ENCODE measurements at places on chromosomes 7 and 10.

- DNase-seq: no peak
These were observed 114.3 kb upstream of the YAE1 start for GRCh38 chr7:39451901-39452300.

DNA sequence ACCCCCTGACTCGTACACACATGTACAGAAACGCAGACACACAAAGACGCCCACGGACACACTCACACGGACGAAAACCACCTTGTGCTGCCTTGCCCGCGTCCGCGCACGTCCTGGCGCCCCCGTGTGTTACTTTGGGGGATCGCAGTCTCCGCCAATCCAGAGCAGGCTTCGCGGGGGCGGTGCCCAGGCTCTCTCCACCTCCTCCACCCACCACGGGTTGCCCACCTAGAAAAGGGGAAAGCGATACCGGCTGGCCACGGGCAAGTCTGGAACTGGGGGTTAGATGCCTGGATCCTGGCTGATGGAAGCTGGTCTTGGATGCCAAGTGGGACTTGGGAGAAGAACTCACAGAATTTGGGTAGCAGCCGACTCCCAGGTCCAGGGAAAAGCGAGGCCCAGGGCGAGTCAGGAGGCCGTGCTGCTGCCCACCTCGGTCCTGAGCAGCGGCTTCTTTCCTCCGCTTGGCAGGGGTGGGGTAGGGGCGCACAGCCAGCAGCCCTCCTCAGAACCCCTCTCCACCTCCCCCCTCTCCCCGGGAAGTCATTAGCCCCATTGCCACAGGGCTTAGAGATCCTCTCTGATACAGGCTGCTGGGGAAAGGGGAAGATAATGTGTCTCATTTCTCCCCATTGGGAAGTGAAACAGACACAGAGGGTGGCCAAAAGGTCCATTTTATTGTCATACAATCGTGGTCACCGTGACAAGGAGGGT lies 4.6 kb upstream of the VGF start:
- peak; percentile 61 for DNase-seq

DNA sequence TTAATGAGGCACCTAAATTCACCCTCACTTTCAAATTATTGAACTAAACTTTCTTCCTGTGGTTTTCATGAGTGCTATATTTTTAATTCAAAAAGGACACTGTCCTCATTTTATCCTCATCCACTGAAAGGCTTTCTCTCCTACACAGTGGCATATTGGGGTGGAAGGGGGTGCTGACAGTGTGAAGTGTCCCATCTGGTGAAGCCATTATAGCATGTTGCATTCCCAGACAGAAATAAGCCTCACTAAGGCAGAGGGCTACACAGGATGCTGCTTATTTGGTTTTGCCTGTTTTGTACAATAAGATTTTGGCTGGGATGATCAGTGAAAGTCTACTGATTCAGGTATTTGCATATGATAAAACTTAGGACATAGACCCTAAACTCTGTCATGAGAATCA lies 82.4 kb upstream of the INHBA start:
- no peak for DNase-seq

GRCh38 chr7:150722431-150722931 lies 6.1 kb downstream of the GIMAP1 start:
- DNase-seq: no peak

DNA sequence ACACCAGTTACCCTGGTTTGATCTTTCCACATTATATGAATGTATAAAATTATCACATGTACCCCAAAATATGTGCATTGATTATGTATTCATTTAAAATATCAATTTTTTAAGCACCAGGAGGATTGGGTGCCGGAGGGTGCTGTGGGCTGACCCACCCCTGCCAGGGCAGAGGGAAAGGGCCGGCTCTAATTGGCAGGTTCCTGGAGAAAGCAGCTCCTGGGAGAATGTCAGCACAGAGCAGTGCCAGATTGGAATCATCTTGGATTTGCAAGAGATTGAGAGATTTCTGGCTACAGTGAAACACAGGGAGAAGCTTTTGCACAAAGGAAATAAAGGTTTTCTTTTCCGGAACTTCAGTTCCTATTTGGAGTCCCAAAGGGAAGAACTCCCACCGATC lies 264.4 kb upstream of the TCERG1L start:
- no peak for DNase-seq

DNA sequence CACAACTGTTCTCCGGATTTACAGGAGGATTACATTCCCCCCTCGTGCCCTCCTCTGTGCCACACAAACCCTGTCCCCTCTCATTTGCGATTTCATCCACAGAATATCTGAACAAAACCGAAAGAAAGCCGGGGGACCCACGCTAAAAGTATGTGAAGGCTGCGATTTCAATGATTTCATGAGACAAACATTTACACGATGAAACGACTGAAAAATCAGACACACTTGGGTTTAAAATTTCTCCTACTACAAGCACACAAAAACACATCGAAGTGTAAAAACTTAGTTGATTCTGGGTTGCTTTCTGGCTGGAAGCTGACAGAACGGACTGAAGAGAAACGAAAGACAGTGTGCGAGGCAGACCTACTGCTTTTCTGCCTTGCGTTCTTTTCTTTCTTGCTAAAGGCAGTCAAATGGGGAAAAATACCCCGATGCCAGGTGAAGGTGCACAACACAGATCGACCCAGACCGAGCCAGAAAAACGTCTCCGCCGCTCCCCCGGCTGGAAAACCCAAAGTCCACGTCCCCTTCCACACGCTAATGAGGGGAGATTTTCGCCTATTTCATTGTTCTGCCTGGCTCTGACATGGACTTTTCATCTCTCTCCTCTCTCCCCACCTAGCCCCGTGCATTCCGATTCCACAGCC lies 1.2 kb downstream of the HIPK2 start:
- DNase-seq: peak; percentile 19

GRCh38 chr10:5983774-5984173 lies 6.4 kb upstream of the IL15RA start:
- DNase-seq: no peak

- DNase-seq: no peak
These were observed 55.5 kb upstream of the PTPN12 start for GRCh38 chr7:77481615-77482014.

DNA sequence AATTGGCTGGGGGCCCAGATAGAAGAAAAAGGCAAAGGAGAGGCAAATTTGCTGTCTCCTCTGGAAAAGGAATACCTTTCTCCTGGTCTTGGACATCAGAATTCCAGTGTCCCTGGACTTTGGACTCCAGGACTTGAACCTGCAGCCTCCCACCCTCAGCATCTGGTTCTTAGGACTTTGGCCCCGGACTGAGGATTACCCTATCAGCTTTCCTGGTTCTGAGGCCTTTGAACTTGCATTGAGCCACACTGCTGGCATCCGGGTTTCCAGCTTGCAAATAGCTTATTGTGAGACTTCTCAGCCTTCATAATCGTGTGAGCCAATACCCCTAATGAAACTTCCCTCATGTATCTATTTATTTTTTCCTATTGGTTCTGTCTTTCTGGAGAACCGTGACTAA lies 68.3 kb downstream of the DNAH11 start:
- no peak for DNase-seq

DNA sequence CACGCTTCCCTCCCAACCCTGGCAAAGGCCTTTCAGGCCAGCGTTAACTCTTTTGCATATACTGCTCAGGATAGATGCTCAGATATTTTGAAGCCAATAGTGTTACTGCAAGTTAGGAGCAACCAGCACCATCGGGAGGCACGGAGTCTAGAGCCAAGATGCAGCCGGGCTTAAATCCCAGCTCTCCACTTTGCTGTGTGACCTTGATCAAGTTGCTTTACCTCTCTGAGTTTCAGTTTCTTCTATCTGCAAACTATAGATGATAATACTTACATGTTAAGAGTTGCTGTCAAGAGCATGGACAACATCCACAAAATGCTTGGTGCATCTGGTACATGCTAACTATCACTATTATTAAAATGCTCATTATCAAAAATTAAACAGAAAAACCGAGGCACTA lies 45.4 kb upstream of the C7orf33 start:
- no peak for DNase-seq

- DNase-seq: no peak
These were observed 21.6 kb downstream of the GARS1 start for GRCh38 chr7:30616318-30616717.

DNA sequence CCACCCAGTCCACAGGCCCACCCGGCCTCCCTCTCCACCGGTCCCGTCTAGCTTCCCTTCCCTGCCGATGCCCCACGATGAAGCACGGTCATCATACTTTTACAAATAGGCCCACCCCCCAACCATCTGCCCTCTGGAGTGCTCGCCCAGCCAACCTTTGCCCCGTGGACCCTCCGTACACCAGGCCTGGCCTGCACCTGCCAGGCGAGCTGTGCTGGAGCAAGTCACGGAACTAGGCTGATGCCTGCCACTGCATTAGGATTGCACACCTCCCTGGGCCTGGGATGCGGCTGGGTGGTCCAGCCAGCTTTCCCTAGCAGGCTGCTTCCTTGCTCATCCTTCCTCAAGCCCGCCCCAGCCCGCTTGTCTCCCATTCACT lies 44.7 kb downstream of the PPIF start:
- DNase-seq: no peak

DNA sequence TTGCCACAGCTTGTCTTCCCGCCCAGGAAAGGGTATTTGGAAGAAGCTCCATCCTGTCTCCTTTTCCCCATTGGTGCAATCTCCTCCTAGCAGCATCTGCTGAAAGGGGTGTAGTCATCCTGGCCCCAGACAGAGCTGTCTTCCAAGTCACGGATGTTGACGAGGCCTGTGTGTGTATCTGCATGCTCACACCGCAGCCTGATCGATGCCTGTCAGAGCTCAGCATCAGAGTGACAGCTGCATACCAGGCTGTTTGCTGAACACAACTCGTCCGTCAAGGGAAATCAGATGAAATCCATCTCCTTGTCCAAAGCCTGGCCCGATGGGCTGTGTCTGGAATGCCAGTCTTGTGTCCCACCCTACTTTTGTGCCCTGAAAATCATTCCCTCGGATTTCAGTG lies 21.2 kb upstream of the LRRC4 start:
- DNase-seq: no peak

DNA sequence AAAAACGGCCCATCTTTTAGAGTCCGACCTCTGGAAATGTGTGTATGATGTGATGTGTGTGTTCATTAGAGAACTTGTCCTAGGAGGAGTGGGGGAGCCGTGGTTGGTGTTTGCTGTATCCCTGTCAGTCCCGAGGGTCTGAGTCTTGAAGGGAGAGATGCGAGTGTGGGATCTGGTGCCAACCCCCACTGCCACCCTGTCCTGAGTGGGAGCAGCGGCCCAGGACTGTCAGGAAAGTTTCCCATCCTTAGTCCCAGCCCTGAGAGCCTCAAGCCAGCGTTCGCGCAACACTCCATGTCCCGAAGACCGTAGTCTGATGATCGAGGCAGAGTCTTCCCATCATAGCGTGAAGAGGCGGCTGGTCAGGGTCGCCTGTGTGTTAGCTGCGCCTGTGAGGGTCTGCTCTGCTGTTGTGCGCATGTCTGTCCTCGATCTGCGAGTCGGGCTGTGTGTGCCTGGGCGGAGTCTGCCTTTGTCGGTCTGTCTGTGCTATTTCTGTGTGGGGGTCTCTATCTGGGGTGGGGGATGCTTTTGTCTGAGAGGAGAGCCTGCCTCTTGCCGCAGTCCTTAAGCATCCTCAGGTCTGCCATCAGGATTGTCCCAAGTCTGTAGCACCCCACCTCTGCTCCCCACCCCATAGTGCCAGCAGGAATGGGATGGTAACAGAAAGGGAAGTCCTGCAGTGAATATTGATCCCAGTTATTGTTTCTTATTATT lies 514 bp upstream of the CHAT start:
- DNase-seq: no peak

DNA sequence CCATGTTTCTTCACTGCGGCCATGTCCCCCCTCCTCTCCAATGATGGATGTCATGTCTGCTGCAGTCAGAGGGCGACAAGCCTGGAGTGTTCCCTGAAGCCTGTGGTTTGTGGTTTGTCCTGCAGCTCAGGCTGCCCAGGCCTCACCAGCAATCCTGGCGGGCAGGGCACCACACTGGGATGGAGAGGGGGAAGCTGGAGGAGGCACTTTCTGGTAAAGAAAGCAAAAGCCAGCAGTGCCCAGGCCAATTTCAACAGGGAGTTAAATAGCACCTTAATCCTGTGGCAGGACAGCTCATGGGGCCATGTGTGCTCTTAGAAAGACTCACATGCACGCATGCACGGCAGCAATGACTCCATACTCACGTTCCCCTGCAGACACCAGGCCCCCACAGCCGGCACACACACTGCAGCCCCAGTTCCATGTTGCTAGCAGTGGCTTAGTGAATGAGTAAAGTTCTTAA lies 158.3 kb downstream of the EGFR start:
- no peak for DNase-seq

DNA sequence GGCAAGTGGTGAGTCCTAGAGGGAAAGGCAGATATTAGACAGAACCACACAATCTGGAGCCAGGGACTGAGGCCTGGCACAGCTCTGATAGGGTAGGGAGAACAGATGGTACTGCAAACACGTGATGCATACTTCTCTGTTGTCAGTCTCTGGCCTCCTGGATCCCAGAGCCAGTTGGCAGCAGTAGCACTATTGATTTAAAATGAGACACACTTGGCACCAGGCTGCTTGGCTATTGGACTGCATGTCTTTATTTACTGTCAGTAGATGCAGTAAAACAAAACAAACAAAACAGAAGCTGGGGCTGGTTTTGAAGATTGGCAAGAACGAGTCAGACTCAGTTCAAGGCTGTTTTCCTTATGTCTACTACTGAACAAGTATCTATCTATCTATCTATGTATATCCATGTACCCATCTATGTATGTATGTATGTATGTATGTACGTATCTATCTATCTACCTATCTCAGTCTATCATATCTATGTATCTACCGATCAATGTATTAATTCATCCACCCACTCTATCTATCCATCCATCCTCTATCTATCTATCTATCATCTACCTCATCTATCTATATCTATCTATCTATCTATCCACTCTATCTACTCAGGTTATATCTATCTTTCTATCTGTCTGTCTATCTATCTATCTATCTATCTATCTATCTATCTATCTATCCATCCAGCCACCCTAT lies 23.4 kb upstream of the MGAM2 start:
- no peak for DNase-seq
